ENCODE measurements at places on chromosomes 4 and X. TPM values are rescaled to one million over a fixed set of nuclear protein-coding genes. Genes with fewer than 3 reads are reported as not detected.

Gene HTN3
- not detected for total RNA-seq

Gene ADH1A
- total RNA-seq, result not detected

Gene GLRA3
- total RNA-seq, result not detected

Gene PGAM4
- total RNA-seq, result not detected

Gene SOWAHB
- under 0.01 TPM for total RNA-seq

Gene IGSF1
- not detected for total RNA-seq

Gene RNF212
- under 0.01 TPM for total RNA-seq

Gene GAGE13
- total RNA-seq, result not detected

Gene CDX4
- not detected for total RNA-seq

- no peaks in the 10 kb centered on the region for H3K27me3 ChIP-seq
- no peaks in the 10 kb centered on the region for H3K36me3 ChIP-seq
- DNase-seq, result peak; percentile 67
These were observed 42.4 kb downstream of the CLCN4 start for GRCh38 chrX:10199212-10199611.

- no peak overlapping the region for H3K27ac ChIP-seq
- DNase-seq, result no peak
- no peak overlapping the region for H3K4me3 ChIP-seq
These were observed 36.7 kb upstream of the SORCS2 start for GRCh38 chr4:7155590-7156071.

DNA sequence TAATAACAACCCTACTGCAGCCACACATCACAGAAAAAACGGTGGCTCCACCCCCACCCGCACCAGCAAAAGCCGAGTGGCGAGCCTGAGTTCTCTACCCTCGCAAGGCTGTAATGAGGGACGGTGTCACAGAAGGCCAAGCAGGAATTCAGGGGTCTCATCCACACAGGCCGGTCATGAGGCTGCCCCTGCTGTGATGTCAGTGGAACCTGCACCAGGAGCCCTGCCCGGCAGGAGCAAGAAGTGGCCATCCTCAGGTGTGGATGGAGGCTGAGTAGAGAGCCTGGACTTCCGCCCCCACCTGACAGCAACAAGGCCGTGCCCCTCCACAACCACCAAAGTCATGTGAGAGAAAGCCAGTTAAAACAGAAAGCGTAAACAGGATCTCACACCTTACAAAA lies 20.6 kb downstream of the LYAR start:
- H3K4me1 ChIP-seq, result no peaks in the 10 kb centered on the region
- peaks cover 29% of the 10 kb centered on the region for H3K36me3 ChIP-seq
- DNase-seq, result no peak
- H3K27me3 ChIP-seq, result no peaks in the 10 kb centered on the region
- no peak overlapping the region for H3K4me3 ChIP-seq

- no peak overlapping the region for H3K4me3 ChIP-seq
- H3K27ac ChIP-seq, result no peak overlapping the region
- no peaks in the 10 kb centered on the region for H3K27me3 ChIP-seq
- H3K4me1 ChIP-seq, result no peaks in the 10 kb centered on the region
These were observed 9.7 kb upstream of the SRD5A3 start for GRCh38 chr4:55336138-55337034.

DNA sequence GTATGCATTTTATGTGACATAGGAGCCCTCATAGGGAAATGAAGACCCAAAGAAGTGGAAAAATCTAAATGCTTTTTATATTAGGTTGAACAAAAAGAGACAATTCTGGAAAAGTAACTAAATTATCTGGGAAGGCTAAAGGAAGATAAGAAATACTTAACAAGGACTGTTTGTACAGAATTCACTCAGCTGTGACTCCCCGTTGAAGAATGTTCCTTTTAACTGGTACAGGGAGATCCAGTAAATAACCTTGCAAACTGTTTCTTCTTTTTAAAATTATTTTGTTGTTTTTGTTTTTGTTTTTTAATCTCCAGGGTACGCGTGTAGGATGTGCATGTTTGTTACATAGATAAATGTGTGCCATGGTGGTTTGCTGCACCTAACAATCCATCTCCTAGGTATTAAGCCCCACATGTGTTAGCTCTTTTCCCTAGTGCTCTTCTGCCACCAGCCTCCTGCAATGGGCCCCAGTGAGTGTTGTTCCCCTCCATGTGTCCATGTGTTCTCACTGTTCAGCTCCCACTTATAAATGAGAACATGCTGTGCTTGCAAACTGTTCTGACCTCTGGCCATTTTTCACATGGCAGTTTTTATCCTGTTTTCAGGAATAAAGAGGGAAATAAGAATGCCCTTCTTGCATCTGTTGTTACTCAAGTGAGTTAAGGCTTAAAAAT lies 81.7 kb downstream of the PWWP3B start:
- H3K4me1 ChIP-seq, result no peaks in the 10 kb centered on the region
- H3K27ac ChIP-seq, result no peak overlapping the region
- H3K36me3 ChIP-seq, result no peaks in the 10 kb centered on the region
- DNase-seq, result no peak
- H3K27me3 ChIP-seq, result no peaks in the 10 kb centered on the region
- H3K4me3 ChIP-seq, result no peak overlapping the region

DNA sequence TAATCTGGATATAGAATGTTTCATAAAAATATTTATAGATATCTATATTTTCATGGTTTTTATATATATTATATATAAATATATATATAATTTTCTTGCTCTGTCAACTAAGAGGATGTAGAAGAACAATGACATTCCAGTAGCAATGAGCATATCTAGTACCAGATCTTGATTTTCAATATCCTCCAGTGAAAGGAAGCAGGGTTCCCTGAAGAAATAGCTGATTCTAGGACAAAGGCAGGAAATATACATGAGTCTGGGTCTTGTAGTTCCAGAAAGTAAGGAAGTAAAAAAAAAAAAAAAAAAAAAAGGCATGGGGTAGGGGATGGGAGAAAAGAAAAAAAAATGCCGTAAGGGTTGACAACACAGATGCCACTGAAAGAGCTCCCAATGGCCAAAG lies 241.4 kb downstream of the RASL11B start:
- no peak overlapping the region for H3K27ac ChIP-seq
- H3K27me3 ChIP-seq, result no peaks in the 10 kb centered on the region
- DNase-seq, result no peak
- H3K4me1 ChIP-seq, result peaks cover 6% of the 10 kb centered on the region
- H3K4me3 ChIP-seq, result no peak overlapping the region

GRCh38 chrX:130378024-130378669 lies 7.3 kb downstream of the GPR119 start:
- DNase-seq, result no peak
- peaks cover 5% of the 10 kb centered on the region for H3K27me3 ChIP-seq
- no peaks in the 10 kb centered on the region for H3K36me3 ChIP-seq
- no peaks in the 10 kb centered on the region for H3K4me1 ChIP-seq

DNA sequence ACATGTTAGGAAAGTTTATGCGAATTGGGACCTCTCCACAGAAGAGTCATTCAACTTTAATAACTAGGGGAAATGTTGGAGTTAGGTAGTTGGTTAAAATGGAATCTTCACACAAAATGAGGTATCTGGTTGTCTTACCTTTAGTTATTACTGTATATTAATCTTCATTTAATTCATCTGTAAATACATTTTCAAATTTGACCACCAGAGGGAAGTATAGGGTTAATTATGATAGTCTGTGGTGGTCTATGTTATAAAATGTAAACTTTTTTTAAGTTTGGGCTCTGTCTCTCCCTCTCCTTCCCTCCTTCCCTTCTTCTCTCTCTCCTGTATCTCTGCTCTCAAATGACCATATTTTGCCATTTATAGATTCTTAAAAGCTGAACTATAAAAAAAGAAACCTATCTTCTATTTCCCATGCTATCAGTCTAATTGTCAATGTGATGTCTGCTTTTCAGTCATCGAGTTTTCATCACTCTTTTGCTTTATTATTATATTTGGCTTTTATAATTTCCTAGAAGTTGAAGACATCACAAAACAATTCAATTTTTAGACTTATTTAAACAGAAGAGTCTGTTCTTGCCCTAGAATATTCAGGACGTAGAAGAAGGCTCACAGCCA lies 49.8 kb downstream of the TMEM144 start:
- DNase-seq, result peak; percentile 42
- no peak overlapping the region for H3K4me3 ChIP-seq
- H3K27me3 ChIP-seq, result no peaks in the 10 kb centered on the region
- H3K4me1 ChIP-seq, result no peaks in the 10 kb centered on the region
- no peak overlapping the region for H3K27ac ChIP-seq
- H3K36me3 ChIP-seq, result no peaks in the 10 kb centered on the region

GRCh38 chrX:29947225-29947624 lies 268.1 kb upstream of the MAGEB2 start:
- H3K27me3 ChIP-seq, result no peaks in the 10 kb centered on the region
- DNase-seq, result no peak
- no peaks in the 10 kb centered on the region for H3K4me1 ChIP-seq
- H3K4me3 ChIP-seq, result no peak overlapping the region
- H3K36me3 ChIP-seq, result no peaks in the 10 kb centered on the region

- peak; percentile 20 for DNase-seq
- no peaks in the 10 kb centered on the region for H3K36me3 ChIP-seq
- no peak overlapping the region for H3K4me3 ChIP-seq
- no peaks in the 10 kb centered on the region for H3K27me3 ChIP-seq
These were observed 226.7 kb upstream of the PRKX start for GRCh38 chrX:3940000-3940610.

- peaks cover 86% of the 10 kb centered on the region for H3K27me3 ChIP-seq
- DNase-seq, result no peak
- H3K36me3 ChIP-seq, result no peaks in the 10 kb centered on the region
These were observed 2.0 kb upstream of the ARX start for GRCh38 chrX:25017667-25018247.

GRCh38 chr4:152486429-152487389 lies 49.2 kb downstream of the FBXW7 start:
- H3K27me3 ChIP-seq, result no peaks in the 10 kb centered on the region
- H3K4me1 ChIP-seq, result peaks cover 1% of the 10 kb centered on the region
- H3K27ac ChIP-seq, result no peak overlapping the region
- no peak for DNase-seq

- DNase-seq, result no peak
- H3K4me3 ChIP-seq, result no peak overlapping the region
- no peaks in the 10 kb centered on the region for H3K4me1 ChIP-seq
- no peaks in the 10 kb centered on the region for H3K36me3 ChIP-seq
These were observed 72.4 kb downstream of the CCNG2 start for GRCh38 chr4:77229433-77229832.

DNA sequence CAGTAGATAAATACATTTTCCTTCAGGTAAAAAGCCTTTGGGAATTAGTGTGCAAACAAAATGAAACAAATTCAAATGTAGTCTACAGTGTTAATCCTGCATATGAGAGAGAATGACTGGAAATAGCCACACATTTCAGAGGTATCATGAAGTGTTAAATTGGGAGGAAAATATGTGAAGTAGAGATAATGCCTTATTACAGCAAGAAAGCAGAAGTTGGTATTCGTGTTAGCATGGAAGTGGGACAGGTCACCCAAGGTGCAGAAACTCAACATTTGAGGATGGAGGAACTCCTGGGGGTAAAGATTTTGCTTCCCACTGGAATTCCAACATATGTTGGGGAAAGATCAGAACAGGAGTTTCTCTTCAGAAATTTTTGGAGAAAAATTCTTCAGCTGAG lies 51.3 kb downstream of the EMCN start:
- no peak overlapping the region for H3K27ac ChIP-seq
- H3K4me3 ChIP-seq, result no peak overlapping the region
- no peaks in the 10 kb centered on the region for H3K4me1 ChIP-seq
- H3K27me3 ChIP-seq, result no peaks in the 10 kb centered on the region
- no peaks in the 10 kb centered on the region for H3K36me3 ChIP-seq

DNA sequence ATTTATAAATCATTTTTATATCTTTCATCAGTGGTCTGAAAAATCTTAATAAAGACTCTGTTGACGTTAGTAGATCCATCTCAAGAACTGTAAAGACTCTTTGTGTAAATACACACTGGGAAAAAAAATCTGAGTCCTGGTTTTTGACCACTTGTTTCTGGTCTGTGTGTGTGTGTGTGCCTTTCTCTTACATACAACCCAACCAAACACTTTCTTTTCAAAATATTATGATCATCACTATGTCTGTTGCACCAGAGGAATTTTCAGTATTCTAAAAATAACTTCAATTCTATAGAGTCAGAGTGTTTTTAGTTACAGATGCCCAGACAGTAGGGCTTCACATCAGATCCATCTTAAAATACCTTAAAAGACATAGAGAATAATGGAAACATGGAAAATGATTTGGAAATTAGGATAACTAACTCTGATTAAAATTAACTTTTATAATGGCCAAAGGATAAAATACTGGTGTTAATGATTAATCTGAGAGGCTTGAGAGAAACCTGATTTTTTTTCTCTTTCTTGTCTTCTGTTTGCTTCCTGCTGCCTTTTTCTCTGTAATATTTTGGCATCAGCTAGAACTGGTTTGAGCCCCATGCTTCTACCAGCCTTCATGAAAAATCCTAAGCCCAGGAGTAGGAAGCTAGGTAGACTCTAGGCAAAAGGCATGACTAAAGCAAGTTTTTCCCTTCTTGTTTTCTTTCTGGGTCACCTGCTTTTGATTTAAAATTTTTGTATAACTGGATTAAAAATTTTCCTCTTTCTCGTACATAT lies 99.7 kb downstream of the ATXN3L start:
- H3K4me3 ChIP-seq, result no peak overlapping the region
- H3K4me1 ChIP-seq, result peaks cover 5% of the 10 kb centered on the region
- H3K27ac ChIP-seq, result peak overlapping the region; percentile 37
- no peaks in the 10 kb centered on the region for H3K36me3 ChIP-seq
- DNase-seq, result peak; percentile 62

- no peak overlapping the region for H3K27ac ChIP-seq
- H3K4me3 ChIP-seq, result no peak overlapping the region
- H3K36me3 ChIP-seq, result no peaks in the 10 kb centered on the region
- no peaks in the 10 kb centered on the region for H3K27me3 ChIP-seq
These were observed 123.0 kb downstream of the CHRNA9 start for GRCh38 chr4:40458109-40458508.

GRCh38 chr4:1985780-1986577 lies 22.8 kb downstream of the NELFA start:
- no peak overlapping the region for H3K27ac ChIP-seq
- no peaks in the 10 kb centered on the region for H3K4me1 ChIP-seq
- H3K4me3 ChIP-seq, result no peak overlapping the region
- no peak for DNase-seq
- H3K27me3 ChIP-seq, result no peaks in the 10 kb centered on the region
